Activated CD8-positive, alpha-beta memory T cell treated with anti-CD3 and anti-CD28 coated beads for 1 hour (primary cell): ENCODE measurements at places on chromosomes 12 and 14.

GRCh38 chr12:26280869-26281268, 85.5 kb downstream of the SSPN start:
- DNase-seq = no peak

- peak; percentile 59 for DNase-seq
Measured at GRCh38 chr14:74945852-74946658, 9.3 kb downstream of the PGF start.

DNA sequence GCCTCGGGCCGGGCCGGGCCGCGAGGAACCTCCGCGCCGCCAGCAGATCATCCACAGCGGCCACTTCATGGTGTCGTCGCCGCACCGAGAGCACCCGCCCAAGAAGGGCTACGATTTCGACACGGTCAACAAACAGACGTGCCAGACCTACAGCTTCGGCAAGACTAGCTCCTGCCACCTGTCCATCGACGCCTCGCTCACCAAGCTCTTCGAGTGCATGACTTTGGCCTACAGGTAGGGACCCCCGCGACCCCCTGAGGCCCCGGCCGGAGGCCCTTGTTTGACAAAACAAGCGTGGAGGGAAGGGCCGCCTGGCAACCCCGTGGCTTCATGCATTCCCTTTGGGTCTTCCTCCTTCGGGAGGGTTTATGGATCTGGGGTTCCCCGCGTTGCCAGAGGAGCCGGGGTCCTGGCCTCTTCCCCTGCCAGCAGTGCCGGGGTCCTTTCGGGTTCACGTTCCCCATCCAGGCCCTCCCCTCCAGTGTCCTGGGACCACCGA, 526 bp downstream of the MLXIP start:
- no peak for DNase-seq

DNA sequence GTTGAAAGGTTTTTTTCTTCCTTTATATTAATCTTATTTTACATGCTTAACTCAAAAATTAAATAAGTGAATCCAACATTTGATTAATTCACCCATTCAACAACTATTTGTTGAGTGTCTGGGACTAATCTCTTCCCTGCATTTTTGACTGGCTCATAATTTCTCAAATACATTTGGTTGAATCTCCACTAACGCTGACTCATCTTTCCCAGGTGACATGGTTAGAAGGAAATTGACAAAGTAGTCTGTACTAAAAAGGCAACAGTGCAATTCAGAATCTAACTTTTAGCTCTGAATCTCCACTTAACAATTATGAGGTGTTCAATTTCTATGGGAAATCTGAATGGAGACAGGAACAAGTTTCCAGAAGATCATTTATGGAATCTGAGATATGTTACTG, 88.9 kb downstream of the LIN7A start:
- DNase-seq = no peak
